ENCODE measurements at places on chromosomes 5 and 9. TPM values are rescaled to one million over a fixed set of nuclear protein-coding genes. Genes with fewer than 3 reads are reported as not detected.

- no peak for DNase-seq
Observed at GRCh38 chr9:90127923-90128322, 514.7 kb downstream of the DIRAS2 start.

GRCh38 chr5:159764283-159765134, 151.8 kb upstream of the ADRA1B start:
- no peak for DNase-seq

DNA sequence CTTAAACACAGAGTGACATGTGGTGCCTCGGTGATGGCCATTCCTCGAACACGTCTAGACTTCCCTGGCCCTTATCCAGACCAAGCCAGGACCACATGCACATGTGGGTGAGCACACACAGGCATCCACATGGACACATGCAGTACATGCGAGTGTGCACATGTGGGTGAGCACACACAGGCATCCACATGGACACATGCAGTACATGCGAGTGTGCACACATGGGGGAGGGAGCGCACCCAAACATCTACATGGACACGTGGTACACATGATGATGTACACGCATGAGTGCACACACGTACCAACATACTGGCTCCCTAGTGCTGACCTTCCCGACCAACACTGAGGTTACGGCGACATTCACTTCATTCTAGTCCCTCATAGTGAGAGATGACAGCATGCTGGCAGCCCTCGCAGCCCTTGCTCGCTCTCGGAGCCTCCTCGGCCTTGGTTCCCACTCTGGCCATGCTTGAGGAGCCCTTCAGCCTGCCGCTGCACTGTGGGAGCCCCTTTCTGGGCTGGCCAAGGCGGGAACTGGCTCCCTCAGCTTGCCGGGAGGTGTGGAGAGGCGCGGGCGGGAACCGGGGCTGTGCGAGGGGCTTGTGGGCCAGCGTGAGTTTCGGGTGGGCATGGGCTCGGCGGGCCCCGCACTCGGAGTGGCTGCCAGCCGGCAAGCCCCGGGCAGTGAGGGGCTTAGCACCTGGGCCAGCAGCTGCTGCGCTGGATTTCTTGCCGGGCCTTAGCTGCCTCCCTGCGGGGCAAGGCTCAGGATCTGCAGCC, 186.8 kb downstream of the HSPA4 start:
- no peak for DNase-seq

- DNase-seq = no peak
Observed at GRCh38 chr9:115005322-115005721, 74.9 kb upstream of the TNFSF8 start.

- no peak for DNase-seq
Observed at GRCh38 chr9:79575547-79575946, 3.8 kb downstream of the TLE4 start.

The NEURL1B gene
- polyA plus RNA-seq = not detected

The HRCT1 gene
- not detected for polyA plus RNA-seq
